ENCODE measurements at places on chromosomes 7 and 10. TPM values are rescaled to one million over a fixed set of nuclear protein-coding genes. Genes with fewer than 3 reads are reported as not detected.
A peak's percentile ranks its signal among the peaks of the same experiment; 100 is the strongest.

The IFIT1 gene
- total RNA-seq, result 3.1 TPM

DNA sequence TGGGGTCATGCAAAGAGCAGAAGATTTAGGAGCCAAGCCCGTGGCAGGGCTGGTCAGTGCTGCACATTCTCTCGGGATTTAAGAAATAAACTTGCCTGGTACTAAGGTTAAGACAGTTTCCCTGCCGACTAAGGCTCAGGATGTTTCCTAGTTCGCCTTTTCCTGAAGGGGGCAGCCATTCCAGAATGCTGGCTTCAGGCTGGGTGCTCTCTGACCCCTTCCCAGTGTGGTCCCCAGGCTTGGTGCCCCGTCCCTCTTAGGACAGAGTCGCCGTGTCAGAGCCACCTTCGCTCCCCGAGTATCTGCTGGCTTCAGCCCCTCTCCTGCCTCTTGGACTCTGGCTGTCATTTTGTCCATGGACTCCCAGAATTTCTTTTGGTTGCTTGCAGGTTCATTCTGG lies 117.2 kb downstream of the ELFN1 start:
- no peaks in the 10 kb centered on the region for H3K27me3 ChIP-seq
- peak; percentile 21 for DNase-seq
- H3K27ac ChIP-seq, result no peak overlapping the region
- no peaks in the 10 kb centered on the region for H3K36me3 ChIP-seq
- no peak overlapping the region for H3K4me3 ChIP-seq
- H3K4me1 ChIP-seq, result no peaks in the 10 kb centered on the region

DNA sequence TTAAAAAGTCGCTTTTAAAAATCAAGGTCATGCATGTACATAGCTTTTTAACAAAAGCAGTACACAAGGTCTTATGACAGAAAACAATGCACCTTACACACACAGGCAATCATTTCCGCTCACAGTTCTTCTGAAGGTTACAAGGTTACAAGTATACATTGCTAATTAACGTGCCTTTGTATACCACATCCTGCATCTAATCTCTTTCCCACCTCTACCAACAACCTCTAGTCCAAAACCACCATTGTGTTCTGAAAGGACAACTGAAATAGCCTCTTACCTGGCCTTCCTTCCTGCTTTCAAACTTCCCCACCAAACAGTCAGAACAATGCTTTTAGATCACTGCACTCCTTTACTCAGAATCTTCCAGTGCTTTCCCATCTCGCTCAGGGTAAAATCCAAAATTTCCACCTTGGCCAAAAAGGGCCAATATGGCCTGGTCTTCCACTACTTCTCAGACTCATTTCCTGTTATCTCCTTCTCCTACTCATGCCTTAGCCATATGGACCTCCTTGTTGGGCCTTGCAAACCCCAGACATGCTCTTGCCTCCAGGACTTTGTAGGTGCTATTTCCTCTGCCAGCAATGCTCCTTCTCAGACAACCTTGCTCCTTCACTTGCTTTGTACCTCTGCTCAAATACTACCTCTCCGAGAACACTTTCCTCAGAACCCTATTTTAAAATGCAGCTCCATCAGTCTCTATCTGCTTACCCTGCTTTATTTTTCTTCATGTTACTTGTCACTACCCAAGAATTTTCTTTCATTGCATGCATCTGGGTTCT lies 205.4 kb downstream of the DNAJC1 start:
- H3K27ac ChIP-seq, result no peak overlapping the region
- H3K27me3 ChIP-seq, result no peaks in the 10 kb centered on the region
- H3K4me3 ChIP-seq, result no peak overlapping the region
- no peak for DNase-seq

GRCh38 chr10:65670087-65670486 lies 1255.7 kb upstream of the LRRTM3 start:
- no peaks in the 10 kb centered on the region for H3K4me1 ChIP-seq
- no peak overlapping the region for H3K27ac ChIP-seq
- no peak overlapping the region for H3K4me3 ChIP-seq
- no peaks in the 10 kb centered on the region for H3K27me3 ChIP-seq
- no peaks in the 10 kb centered on the region for H3K36me3 ChIP-seq

GRCh38 chr10:46328853-46329689 lies 42.3 kb downstream of the ANTXRL start:
- H3K4me3 ChIP-seq, result no peak overlapping the region
- DNase-seq, result no peak
- no peak overlapping the region for H3K27ac ChIP-seq

The MOGAT3 gene
- not detected for total RNA-seq

DNA sequence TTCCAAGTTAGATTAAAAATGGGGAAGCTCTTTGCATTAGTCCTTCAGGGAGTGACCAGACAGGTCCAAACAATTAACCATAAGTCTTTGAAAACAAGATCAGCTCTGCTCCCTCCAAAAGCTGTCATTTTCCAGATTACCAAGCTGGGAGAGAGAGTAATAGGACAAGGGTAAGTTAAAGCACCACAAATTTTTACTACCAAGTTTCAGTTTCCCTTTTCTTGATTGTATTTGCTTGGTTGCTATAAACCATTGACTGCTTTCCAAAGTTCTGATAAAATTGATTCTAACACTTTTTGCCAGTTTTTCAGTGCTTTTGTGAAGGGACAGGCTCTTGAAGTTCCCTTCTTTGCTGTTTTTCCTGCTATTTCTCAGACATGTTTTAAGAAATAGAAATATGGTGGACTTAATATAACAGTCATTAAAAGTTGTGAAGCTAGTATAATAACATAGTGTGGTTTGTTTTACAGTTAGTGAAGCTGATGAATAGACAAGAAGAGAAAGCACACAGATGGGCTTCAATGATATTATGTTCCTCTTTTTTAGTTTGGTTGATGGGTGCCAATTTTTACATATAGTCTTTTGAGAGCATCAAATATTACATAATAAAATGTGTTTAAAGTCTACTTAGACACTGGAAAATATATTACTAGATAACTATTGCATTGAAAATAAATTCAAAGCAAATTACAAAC lies 40.0 kb upstream of the ZNF365 start:
- no peaks in the 10 kb centered on the region for H3K36me3 ChIP-seq
- H3K4me3 ChIP-seq, result no peak overlapping the region
- DNase-seq, result no peak
- no peaks in the 10 kb centered on the region for H3K4me1 ChIP-seq
- H3K27ac ChIP-seq, result no peak overlapping the region
- H3K27me3 ChIP-seq, result no peaks in the 10 kb centered on the region

The CALHM1 gene
- total RNA-seq, result 0.93 TPM

GRCh38 chr10:132905661-132906060 lies 36.7 kb downstream of the CFAP46 start:
- H3K27ac ChIP-seq, result no peak overlapping the region
- no peaks in the 10 kb centered on the region for H3K36me3 ChIP-seq

- no peaks in the 10 kb centered on the region for H3K27me3 ChIP-seq
- H3K27ac ChIP-seq, result no peak overlapping the region
- no peaks in the 10 kb centered on the region for H3K4me1 ChIP-seq
- no peak for DNase-seq
- H3K36me3 ChIP-seq, result no peaks in the 10 kb centered on the region
Measured at GRCh38 chr7:140039066-140039465, 23.7 kb downstream of the PARP12 start.

- no peak for DNase-seq
- H3K4me1 ChIP-seq, result no peaks in the 10 kb centered on the region
- H3K36me3 ChIP-seq, result no peaks in the 10 kb centered on the region
- H3K4me3 ChIP-seq, result no peak overlapping the region
- no peak overlapping the region for H3K27ac ChIP-seq
Measured at GRCh38 chr7:47266799-47267198, 315.1 kb downstream of the TNS3 start.

The LIPK gene
- total RNA-seq, result not detected

DNA sequence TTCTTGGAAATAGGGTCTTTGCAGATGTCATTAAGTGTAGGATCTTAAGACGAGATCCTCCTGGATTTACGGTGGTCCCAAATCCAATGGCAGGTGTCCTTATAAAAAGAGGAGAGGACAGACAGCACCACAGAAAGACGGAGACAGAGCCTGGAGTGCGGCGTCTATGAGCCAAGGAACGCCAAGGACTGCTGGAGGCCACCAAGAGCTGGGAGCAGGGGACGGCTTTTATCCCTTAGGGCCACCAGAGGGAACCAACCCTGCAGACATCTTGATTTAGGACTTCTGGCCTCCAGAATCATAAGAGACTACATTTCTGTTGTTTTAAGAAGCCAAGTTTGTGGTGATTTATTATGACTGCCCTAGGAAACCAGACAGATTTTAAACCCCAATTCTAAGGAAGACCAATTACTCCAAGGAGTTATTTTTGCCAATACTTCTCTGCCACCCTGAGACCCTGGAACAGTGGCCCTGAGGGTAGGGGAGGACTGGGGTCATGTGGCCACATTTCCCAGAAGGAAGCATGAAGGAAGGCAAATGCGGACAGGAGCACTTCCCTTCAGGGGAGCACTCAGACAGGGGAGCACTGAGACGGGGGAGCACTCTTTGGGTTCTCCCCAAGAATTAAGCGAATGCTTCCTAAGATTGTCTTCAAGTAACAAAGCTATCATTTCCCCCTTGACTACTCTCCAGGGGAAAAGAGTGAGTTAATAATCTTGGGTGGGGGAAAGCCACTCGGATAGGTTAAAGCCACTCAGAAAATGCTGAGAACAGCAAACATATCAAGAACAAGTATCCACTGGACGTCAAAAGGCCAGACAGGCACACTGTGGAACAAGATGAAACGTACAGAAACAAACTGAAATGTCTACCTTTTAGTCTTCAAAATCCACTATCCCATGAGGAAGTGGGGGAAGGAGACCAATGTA lies 67.5 kb downstream of the CHST15 start:
- H3K36me3 ChIP-seq, result no peaks in the 10 kb centered on the region
- peak; percentile 25 for DNase-seq
- no peaks in the 10 kb centered on the region for H3K27me3 ChIP-seq
- no peak overlapping the region for H3K4me3 ChIP-seq

The ENTPD7 gene
- total RNA-seq, result 11.8 TPM

The ZNF511 gene
- total RNA-seq, result 41.0 TPM

DNA sequence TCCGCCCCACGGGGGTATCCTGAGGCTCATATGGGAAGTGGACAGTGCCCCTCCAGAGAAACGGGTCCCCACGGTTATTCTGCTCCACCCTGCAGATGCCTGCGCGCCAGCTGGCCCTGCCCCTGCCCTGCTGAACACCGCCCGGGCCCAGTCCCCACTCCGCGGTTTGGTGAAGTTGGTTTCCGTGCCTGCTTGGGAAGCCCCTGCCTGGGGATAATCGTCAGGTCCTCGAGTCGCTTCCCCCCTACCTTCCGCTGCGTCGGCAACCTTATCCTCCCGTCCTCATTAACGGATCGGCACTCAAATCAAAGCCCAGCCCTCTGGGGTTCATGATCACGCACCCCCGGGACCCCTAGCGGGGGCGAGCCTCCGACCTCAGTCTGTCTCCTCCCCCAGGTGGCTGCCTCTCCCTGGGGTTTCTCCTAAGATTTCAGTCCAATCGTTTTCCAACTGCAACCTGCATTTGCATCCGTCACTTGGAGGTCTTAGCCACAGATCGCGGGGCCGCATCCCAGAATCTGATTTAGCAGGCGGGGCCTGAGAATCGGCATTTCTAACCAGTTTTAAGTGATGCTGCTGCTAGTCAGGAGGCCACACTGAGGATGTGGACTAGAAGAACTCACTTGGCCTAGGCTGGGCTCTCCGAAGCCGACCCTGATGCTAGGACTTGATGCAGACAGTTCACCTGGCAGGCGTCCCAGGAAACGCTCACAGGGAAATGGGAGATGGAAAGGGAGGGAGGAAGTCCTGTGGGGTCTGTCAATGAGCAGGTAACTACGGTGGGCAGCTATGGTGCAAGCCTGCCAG lies 27.6 kb downstream of the WDR86 start:
- no peak overlapping the region for H3K27ac ChIP-seq
- H3K36me3 ChIP-seq, result no peaks in the 10 kb centered on the region
- H3K4me3 ChIP-seq, result peak overlapping the region; percentile 66
- peaks cover 18% of the 10 kb centered on the region for H3K4me1 ChIP-seq

DNA sequence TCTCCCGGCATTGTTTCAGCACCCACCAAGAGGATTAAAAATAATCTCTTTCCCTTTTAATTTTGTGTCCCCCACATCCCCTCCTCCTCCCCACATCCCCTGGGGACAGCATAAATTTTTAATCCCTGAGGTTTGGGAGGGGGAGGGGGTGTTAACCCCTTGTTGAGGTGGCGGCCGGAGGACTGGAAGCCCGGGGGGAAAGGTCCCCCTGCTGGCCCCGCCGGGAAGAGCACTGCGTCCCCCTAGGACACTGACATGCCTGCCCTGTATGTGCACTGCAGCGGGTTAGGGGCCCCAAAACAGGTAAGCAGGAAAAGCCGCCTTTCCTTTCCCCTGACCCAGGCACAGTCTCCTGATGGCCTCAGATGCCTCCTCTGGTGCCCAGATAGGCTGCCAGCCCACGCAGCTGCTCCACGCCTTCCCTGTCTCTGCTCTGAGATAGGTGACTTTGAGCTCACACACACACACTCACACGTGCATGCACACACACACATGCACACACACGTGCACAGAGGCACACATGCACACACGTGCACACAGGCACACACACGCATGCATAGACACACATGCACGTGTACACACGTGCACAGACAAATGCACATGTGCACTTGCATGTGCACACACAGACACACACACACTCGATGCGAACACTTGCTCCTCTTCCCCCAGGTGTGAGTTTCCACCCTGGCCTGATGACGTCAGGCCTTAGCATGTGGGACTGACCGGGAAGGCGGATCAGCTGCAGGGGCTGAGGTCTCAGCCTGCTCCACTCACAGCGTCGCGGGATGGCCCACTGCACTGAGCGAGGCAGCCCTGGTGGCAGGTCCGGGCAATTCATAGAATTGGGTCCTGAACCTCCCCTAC lies 12.3 kb downstream of the CNPY1 start:
- no peak overlapping the region for H3K27ac ChIP-seq
- peak overlapping the region; percentile 60 for H3K4me3 ChIP-seq
- peak; percentile 89 for DNase-seq
- peaks cover 6% of the 10 kb centered on the region for H3K4me1 ChIP-seq
- H3K36me3 ChIP-seq, result no peaks in the 10 kb centered on the region

The ABCC2 gene
- total RNA-seq, result 0.45 TPM

DNA sequence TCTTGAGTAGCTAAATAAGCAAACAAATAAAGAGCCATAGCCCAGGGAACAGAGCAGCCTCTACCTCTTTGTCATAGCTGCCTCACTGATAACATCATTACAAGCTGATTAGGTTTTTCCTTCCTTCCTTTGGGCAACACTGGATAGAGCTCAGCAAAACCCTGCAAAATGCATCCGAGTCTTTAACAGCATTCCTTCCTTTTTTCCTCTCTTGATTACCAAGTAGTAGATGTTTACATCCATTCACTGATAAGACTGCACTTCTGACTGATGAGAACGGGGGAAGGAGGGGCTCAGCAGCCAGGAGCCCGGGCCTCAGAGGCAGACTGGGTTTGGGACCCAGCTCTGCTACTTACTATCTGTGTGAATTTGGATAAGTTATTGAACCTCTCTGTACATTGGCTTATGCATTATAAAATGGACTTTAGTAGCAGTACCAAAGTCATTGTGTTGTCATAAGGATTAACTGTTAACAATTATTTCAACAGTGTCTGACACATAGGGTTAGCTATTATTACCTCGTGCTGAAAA lies 214.2 kb downstream of the ANK3 start:
- no peak overlapping the region for H3K4me3 ChIP-seq
- peaks cover 8% of the 10 kb centered on the region for H3K4me1 ChIP-seq
